Thyroid gland (tissue), 4 donors: ENCODE measurements at places on chromosomes 1 and 21.

DNA sequence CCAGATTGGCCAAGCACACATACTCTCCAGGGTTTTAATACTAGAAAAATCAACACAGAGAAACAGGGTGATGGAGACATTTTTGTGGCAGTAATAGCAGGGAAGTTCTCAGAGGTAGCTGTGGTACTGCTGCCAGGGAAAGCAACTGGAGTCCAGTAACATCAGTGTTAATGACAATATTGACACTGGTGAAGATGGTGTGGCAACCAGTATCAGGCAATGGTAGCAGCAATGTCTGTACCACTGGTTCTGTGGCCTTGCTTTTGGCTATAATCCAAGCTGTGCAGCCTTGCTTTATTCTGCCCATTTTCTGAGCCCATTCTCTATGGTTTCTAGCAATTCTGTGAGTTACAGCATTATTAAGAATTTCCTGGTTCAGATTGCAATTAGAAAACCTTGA is 1.6 kb upstream of the SNX7 start:
- no peak for DNase-seq

DNA sequence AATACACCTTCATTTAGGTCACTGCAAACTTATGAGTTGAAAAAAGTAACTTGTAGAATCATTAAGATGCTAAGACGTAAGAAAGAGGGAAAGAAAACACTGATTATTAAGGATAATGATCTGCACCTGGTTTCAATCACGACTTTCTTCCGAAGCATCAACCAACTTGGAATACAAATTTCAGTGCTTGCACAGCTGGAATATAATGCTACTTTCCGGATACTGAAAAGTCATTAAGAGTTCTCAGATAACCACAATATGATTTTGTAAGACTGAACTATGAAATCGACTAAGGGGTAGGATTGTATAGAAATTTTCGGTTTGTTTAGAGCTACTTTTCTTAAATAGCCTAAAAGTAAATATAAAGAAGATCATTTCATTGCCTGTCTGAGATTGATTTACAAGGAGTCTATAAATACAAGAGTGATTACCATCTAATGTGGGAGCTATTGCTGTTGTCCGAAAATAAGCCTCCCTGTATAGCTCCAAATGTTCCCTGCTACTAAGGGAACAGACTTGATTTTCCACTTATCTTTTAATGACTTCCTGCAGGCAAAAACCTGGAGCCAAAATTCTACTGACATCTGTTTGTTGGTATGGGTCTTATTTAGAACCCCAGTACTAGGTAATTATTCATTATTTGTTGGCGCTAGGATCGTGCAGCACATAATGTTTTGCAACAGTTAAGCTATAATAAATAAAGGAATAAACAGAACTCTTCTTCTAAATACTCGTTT is 673.3 kb downstream of the KCNT2 start:
- no peak for DNase-seq

DNA sequence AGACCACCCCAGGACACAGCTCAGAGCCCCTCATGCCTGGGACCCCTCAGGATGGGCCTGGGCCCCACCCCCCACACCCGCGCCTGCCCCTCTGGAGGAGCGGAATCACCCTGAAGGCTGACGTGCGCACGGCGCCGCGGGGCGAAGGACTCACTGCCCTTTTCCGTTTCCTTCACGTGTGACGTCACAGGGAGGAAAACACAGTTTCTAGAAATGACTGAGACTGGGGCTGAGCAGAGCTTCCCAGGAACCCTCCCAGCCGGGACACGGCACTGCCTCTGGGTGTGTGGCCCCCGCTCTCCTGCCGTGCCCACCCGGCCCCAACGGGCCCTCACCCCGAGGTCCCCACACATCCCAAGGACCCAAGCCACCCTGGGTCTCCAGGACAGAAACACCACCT is 5.4 kb upstream of the TNFRSF4 start:
- no peak for DNase-seq

GRCh38 chr1:16112596-16113555 is 39.4 kb upstream of the FAM131C start:
- no peak for DNase-seq

DNA sequence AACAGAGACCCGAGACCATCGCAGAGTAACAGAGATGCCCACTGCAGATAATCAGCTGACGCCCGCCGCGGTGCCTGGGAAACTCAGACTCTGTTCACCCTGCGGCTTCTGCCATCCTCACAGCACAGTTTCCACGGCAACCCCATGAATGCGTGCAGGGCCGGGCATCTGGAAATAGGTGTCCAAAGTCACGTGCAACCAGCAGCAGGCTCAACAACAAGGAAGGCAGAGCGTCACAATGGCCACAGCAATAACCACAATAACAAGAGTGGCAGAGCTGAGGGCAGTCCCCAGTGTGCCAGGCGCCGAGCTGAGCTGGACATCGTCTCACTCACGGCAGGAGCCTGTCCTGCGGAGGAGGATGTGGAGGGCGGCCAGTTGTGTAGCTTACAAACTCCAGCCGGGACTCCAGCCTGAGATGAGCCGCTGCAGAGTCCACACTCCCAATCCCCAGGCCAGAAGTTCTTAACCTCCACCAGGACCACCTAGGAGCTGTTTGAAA is 102.0 kb downstream of the CRYAA start:
- DNase-seq: no peak

DNA sequence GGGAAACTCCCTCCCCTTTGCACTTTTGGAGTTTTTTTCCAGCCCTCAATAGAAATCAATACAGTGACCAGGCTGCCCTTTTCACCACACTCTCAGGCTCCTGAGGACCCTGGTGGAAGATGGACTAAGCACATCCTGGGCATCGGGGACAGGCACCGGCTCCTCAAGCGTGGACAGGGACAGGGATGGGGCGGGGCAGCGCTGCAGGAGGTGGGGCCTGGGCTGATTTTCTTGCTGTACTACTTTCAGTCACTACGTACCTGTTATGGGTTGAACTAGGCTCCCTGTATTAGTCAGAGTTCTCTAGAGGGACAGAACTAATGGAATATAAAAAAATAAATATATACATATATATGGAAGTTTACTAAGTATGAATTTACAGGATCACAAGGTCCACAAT is 2.5 kb downstream of the MX2 start:
- DNase-seq: no peak

DNA sequence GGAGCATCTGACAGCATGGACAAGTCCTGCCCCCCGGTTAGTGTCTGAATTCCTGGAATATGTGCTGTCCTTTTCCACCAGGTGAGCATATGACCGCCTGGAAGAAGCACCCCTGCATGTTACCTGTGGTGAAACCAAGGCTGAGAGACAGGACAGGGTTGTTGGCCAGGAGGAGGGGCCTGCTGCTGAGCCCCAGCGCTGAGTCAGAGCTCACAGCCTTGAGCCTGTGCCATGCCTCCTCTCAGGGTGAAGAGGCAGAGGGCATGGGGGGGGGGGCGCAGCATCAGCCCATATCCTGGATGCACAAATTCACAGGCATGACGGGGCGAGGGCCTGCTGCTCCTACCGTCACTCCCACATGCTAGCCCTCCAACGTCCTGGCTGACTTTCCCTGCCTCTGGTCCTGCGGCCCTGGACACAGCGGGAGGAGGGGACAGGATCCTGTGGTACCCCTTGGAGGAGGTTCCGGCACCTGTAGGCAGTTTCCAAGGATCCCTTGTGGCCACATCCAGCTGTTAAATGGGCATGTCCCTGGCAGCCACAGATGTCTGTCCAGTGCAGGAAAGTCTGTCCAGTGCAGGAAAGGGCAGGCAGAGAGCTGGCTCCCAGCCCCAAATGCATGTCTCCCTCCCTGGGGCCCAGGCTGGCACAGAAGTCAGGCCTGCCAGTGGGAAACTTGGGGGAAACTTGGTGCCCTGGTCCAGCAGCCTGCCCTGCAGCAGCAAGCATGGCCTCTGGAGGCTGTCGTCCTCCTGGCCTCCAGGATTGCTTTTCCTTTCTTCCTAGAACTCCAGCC is 23.9 kb downstream of the TTC34 start:
- DNase-seq: no peak

- no peak for DNase-seq
These were observed 86.9 kb downstream of the IER5 start for GRCh38 chr1:181175356-181175910.

DNA sequence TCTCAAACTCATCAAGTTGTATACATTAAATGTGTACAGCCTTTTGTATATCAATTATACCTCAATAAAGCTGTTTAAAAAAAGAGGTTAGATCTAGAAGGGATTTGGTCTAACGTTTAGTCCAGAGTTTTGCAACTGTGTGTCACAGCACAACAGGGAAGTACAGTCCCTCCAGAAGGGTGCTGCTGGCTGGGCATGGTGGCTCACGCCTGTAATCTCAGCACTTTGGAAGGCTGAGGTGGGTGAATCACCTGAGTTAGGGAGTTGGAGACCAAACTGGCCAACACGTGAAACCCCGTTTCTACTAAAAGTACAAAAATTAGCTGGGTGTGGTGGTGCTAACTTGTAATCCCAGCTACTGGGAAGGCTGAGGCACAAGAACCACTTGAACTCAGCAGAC is 78.3 kb upstream of the HAO2 start:
- no peak for DNase-seq

- no peak for DNase-seq
These were observed 76.7 kb upstream of the ARHGEF16 start for GRCh38 chr1:3377604-3378279.

- DNase-seq: no peak
These were observed 72.2 kb upstream of the CDC42BPA start for GRCh38 chr1:227390525-227390924.

- no peak for DNase-seq
These were observed 90.9 kb upstream of the DIRAS3 start for GRCh38 chr1:68141071-68142021.

GRCh38 chr1:52059321-52059720 is 3.2 kb downstream of the BTF3L4 start:
- no peak for DNase-seq

GRCh38 chr1:152349611-152350010 is 10.2 kb downstream of the FLG2 start:
- DNase-seq: no peak

DNA sequence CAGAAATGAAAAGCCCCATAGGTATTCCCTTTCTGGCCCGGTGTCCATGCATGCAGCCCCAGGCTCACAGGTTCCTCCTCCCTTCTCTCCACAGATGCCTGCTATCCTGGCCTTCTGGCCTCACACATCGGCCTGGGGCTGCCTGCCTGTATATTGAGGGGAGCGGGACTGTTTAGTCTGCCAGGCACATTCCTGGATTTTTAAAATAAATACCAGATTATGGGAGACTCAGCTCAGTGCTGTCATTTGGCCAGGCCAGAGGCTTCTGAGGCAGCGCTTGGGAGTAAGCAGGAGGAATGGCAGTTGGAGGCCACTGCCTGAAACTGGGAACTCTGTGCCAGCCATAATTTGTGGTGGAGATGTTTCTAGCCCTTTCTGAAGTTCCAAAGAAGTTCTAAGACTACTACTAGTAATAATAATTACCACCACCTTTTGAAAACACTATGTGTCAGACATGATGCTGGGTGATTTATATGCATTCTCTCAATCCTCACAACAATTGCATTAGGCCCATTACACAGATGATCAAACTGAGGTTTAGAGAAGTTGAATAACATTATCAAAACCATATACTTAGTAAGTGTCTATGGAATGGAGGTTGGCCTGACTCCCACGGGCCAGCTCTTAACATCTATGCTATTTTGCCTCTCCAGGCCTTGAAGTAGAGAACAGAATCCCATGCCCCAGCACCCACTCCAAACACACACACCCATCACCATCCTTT is 107.6 kb downstream of the PLXNA2 start:
- no peak for DNase-seq

- no peak for DNase-seq
These were observed 148.4 kb upstream of the TMEM51 start for GRCh38 chr1:15005116-15005515.

DNA sequence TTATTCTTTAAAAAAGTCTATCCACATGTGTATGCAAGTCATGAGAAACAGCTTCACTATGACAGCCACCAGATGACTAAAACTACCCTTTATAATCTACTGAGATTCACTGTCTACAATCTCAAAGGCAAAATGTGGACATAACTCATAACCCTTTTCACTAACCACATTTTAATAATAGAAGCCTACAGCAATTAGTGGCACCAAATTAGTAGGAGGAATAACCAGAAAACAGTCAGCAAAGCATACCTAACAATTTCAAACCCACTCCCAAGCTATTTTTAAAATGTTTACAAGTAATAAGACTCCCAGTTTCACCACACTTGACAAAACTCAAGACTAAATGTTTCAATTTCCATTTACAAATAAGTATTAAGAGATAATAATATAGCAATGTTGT is 442.9 kb downstream of the PTPRC start:
- DNase-seq: no peak

- DNase-seq: no peak
These were observed 109.1 kb downstream of the TIAM1 start for GRCh38 chr21:31234936-31235335.

GRCh38 chr1:246032031-246032551 is 475.0 kb downstream of the SMYD3 start:
- DNase-seq: no peak

GRCh38 chr1:188988589-188988988 is 1489.1 kb downstream of the BRINP3 start:
- no peak for DNase-seq

- no peak for DNase-seq
These were observed 24.8 kb downstream of the NOS1AP start for GRCh38 chr1:162094271-162094670.

DNA sequence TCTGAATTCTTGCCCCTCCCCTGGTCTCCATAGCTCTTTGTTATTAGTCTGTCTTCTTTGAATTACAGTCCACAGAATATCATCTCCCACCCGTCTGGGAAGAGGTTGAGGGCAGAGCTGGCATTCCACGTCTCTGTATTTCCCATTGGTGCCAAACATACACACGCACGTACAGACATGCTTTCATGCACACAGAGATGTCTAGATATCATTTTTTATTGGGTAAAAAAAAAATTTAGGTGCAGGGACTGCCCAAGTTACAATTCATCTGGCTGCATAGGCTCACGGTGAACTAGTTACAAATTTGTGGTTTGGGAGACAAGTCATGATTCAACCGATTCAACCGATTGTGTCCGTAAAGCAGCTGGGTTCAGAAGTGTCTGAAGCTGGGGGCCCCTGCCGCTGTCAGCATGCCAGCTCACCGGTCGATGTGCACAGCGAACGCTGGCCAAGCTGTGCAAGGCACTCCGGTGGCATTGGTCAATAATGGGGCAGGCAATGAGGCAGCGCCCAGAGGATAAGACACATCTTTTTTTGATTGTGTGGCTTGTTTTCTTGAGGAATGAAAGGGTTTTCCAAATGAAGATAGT is 73.7 kb downstream of the KCNN3 start:
- DNase-seq: no peak

DNA sequence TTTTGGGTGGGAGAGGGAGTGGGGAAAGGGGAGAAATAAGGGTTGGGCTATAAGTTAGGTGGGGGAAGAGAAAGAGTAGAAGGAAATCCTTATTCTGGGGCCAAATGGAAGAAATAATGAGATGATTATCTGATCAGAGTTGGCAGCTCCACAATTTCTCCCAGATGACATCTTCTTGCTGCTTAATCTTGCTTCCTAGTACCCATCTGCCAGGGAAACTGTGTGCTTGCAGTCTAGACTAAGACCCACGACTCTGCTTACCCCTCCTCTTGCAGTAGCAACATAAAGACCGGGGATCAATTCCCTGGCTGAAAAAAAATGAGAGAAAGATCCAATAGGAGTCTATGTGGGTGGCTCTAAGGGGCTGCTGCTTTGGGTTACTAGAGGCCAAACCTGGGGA is 95.6 kb downstream of the PAPPA2 start:
- DNase-seq: no peak
